ENCODE measurements at places on chromosomes 16 and 17.

GRCh38 chr16:85286951-85287814 is 174.9 kb upstream of the CIBAR2 start:
- DNase-seq, result no peak

DNA sequence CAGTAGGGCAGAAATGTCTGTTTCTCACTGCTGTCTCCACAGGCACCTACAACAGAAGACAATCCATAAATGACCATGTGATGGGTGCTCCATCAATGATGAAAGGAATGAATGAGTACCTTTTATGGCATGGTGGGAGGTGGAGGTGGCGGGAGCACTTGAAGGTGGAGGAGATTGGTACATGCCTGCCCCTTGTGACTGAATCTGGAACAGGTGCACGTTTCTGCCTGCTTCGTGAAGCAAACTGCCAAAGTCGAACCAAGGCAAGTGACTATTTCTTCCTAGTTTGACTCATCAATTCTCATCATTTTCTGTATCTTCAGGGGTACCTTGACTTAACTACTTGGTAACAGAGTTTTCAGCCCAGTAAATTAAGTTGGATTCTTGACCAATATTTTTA is 25.4 kb downstream of the CDRT15 start:
- no peak for DNase-seq

DNA sequence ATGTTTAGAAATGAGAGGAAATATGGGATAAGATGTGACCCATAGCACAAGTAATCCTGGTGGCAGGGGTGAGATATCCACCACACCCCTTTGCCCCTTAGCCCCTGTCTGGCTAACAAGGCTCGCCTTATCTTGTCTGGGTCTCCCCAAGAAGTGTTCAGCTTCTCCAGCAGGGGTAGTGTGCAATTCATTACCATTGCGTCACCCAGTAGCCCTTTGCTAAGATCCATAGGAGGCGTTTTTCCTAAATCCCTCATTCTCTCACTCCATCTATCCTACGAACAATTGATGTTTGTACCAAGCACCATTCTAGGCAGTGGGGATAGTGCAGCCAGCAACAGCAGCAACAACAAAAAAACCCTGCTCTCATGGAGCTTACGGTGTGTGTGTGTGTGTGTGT is 30.8 kb downstream of the CCDC42 start:
- no peak for DNase-seq

DNA sequence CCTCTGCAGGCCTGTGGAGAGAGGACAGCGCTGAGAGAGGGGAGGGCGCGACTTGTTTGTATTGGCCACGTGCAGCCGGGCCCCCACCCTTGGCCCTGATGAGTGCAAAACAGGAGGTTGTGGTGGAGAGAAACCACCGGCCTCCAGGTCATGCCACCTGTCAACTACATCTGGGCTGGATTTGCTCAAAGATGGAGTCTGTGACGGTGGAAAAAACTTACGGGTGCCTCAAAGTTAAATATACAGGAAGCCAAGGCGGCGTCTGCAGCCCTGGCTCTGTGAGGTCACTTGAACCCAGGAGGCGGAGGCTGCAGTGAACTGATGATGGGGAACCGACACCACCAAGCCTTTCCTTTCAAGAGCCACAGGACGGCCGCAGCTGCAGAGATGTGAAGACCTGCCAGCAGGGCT is 15.7 kb downstream of the C16orf74 start:
- no peak for DNase-seq

- peak; percentile 21 for DNase-seq
These were observed 139.3 kb downstream of the IRF8 start for GRCh38 chr16:86037999-86038925.

DNA sequence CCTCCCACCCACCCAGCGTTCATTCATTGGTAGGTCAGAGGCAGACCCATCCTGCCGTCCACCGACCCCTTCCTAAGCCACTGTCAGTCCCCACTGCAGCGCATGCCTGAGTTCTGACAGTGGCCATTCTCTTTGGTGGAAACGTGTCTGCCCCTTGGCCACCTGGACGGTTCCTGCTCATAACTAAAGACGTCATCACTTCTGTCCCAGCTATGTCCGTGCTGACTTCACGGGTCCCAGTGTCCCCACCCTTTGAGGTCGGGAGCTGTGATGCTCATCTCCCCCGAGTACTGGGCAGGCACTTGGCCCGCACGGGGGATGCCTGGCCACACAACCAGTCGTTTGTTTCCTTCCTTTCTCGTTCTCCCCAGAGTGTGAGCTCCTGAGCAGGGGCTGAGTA is 267.1 kb downstream of the C16orf95 start:
- no peak for DNase-seq

DNA sequence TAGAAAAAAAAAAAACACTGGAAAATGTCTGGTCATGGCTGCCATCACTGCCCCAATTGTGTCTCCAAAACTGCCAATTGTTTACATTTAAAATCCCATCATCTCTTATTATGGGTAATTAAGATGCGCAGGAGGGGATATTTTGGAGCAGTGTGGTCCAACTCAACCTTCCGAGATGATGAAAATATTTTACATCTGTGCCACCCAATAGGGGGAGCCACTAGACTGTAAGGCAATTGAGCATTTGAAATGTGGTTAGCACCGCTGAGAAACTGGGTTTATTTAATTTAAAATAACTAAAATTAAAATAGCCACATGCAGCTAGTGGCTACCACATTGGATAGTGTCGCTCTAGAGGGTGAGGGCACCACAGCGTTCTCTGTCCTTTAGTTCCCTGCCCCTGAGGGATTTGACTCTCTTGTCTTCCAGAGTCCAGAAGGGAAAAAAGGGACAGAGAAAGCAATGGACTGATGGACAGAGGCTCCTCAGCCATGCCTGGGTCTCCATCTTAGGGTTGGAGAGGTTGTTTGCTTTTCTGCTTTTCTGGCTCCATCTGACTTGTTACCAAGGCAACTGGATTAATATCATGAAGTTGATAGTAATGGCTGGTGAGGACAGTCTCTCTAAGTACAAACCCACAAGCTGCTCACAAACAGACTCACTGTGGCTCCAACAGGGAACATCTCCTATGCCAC is 3.5 kb downstream of the MPO start:
- no peak for DNase-seq

GRCh38 chr16:29806099-29806579 is at the start of gene MAZ:
Gene MAZ, plus strand, starts transcription at chr16:29806529. Its CDS starts 173 bp downstream, at chr16:29806702.
- DNase-seq, result no peak

DNA sequence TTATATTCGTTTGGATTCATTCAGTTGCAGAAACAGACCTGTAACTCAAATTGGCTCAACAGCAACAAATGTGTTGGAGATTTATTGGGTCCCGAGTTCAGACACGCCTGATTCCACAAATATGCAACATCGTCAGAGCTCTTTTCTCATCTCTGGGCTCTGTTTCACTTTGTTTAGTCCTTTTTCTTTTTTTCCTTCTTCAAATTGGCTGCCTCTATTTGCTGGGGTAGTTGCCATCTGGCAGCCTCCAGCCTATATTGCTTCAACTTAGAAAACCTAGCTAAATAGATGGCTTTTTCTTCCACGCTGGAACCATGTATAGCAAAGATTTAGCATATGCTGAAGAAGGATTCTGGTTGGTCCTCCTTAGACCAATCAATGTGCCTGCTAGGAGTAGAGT is 398.5 kb downstream of the RBFOX1 start:
- no peak for DNase-seq

DNA sequence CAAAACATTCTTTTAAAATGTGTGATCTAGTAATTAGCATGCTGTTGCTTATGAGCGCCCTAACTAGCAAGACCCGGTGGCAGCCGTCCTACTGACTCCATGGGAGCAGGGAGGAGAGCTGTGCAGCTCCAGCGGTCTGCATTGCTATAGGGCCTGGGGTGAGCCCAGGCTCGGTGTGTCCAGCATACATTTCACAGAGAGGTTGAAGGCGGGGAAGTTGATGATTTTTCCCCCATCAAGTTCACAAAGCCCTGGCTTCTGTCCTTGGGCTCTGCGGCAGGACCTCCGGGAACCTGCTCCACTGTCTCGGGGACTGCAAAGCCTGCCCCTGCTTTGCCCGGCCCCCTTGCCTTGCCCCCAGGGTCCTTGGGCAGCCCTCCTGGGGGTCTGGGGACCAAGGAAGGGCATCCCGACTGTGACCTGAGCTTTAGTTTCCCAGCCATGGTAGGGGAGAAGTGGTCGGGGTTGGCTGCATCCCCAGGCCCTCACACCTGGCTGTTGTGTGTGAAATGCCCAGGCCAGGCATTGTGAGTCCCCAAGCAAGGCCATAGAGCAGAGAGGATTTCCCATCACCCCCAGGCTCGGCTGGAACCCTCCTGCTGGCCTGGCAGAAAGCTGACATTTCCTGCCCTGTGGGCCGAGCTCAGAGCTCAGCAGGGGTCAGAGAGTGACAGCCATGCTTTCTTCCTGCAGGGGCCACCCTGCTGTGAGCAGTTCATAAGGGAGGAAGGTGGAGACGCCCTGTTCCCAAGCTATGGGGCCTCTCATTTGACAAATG is 24.8 kb downstream of the KCNJ12 start:
- DNase-seq, result no peak
